ENCODE measurements at places on chromosomes 12 and 14.

DNA sequence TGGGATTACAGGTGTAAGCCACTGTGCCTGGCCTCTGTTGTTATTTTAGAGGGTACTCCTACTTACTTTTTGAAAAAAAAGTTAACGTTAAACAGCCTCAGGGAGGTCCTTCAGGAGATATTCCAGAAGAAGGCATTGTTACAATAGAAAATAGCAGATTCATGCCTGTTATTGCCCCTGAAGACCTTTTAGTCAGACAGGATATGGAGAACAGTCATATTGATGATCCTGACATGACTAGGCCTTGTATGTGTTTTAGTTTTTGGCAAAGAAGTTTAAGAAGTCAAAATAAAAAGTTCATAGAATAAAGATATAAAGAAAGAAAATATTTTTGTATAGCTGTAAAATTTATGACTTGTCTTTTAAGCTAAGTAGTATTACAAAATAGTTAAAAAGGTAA is 45.3 kb downstream of the WASHC3 start:
- DNase-seq, result no peak

- DNase-seq, result no peak
Measured at GRCh38 chr12:58916161-58916621, 4.1 kb downstream of the LRIG3 start.

DNA sequence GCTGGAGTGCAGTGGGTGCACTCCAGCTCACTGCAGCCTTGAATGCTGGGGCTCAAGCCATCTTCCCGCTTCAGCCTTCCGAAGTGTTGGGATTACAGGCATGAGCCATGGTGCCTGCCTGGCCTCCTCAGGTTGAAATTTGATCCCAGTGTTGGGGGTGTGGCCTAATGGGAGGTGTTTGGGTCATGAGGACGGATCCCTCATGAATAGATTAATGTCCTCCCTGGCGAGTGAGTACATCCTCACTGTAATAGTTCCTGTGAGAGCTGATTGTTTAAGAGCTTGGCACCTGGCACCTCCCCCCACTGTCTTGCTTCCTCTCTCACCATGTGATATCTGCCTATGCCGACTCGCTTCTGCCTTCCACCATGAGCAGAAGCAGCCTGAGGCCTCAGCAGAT is 84.7 kb downstream of the TSPAN9 start:
- no peak for DNase-seq

DNA sequence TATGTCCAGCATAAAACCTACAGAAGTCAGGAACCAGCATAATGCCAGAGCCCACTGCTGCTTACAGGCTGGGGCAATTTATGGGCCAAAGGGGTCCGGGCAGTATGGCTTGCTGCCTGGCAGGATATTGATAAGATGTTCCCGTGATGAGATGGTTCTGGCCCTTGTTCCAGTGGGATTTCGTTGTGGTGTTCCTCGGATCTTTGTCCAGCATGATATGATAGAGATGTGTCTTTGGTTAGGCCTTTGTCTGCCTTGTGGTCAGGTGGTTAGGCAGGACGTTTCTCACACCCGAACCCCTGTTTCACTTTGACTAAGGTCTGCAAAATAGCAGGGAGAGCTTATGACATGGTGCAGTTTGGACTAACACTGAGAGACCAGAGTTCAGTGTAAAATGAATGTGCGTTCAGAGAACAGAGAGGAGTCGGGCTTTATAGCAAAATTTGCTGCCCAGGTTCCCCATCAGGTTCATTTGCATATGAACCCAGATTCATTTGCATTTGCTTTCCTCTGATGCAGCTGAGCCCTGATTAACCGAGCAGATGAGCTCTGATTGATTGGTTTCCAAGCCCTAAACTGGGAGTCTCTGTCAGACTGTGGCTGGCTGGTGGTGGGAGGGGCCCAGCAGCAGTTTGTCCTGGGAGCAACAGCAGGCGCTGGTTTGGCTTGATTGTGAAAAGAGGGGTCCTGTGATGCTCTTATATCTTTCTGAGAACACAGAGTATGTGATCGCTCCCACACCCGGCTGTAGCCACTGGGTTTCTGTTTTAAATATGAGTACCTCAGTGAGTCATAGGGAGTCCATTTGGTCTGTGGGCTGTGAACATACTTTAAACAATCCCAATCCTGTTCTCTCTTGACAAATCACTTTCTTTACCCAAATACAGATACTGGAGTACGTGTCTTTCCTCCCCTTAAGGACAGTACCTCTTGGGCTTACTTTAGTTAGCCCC is 156.3 kb upstream of the PZP start:
- DNase-seq, result peak; percentile 94

- no peak for DNase-seq
Measured at GRCh38 chr12:53625373-53625945, 723 bp downstream of the ATF7 start.

DNA sequence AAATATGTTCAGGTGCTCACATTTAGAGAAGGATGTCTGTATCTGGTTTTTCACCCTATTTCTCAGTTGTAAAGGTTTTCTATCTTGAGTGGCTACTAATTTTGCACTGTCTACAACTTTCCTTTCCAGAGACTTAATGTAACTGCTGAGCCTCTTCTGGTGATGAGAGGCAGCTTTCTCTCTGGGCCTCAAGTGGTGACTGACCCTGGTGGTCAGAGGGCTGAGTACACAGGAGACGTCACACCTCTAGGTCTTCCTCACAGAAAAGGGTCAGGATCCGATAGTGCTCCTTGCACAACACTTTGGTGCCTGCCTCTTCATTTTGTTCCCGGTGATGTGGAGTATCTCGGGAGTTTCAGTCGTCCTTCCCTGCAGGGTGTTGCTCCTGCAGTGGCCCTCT is 76.8 kb downstream of the LIN7A start:
- DNase-seq, result no peak

- DNase-seq, result no peak
Measured at GRCh38 chr14:55610713-55611370, 30.8 kb downstream of the KTN1 start.

- no peak for DNase-seq
Measured at GRCh38 chr14:76919431-76920330, 93.5 kb downstream of the LRRC74A start.

DNA sequence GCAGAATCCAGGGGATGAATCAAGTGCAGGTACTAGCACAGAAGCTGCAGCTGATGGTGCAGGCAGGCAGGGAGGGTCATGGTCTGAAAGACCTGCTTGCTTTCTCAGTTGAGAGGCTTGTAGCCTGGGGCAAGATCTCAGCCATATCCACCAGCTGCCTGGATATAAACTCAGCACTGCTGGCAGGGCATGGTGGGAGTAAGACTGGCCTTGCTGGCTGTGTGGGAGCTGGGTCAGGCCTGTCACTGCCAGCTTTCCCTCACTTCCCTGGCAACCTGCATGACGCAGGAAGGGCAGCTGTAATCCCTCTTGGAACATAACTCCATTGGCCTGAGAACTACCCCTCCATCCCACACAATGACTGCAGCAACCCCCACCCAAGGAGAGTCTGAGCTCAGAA is 230.1 kb downstream of the ANO6 start:
- DNase-seq, result no peak
